ENCODE measurements at places on chromosomes 12 and 14. TPM values are rescaled to one million over a fixed set of nuclear protein-coding genes. Genes with fewer than 3 reads are reported as not detected.

- H3K36me3 ChIP-seq = peaks cover 7% of the 10 kb centered on the region
- no peak overlapping the region for H3K4me3 ChIP-seq
- no peak overlapping the region for H3K27ac ChIP-seq
- DNase-seq = no peak
- H3K4me1 ChIP-seq = peaks cover 4% of the 10 kb centered on the region
- no peaks in the 10 kb centered on the region for H3K27me3 ChIP-seq
These were observed 224.5 kb downstream of the BCL11B start for GRCh38 chr14:99047441-99048031.

- no peak overlapping the region for H3K4me3 ChIP-seq
- no peaks in the 10 kb centered on the region for H3K27me3 ChIP-seq
- DNase-seq = no peak
- H3K27ac ChIP-seq = no peak overlapping the region
- H3K4me1 ChIP-seq = peaks cover 12% of the 10 kb centered on the region
- no peaks in the 10 kb centered on the region for H3K36me3 ChIP-seq
These were observed 109.5 kb downstream of the DIP2B start for GRCh38 chr12:50614167-50614759.

DNA sequence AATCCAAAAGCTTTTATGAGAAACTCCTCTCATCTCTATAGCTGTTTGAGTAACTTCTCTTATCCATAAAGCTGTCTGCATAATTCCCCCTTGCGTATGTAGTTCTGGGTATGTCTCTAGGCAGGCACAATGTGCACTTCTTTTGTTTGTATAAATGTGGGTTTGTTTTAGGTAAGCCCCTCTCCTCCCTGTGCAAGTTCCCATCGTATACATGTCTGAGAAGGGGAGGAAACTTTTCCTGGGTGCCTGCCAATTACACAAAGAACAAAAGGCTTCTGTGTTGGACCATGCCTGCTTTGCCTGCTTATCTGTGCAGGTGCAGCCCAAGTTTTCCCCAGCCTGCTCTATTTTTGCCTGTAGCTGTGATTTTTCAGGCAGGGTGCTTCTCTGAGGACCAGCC is 96.7 kb downstream of the CCER1 start:
- no peak for DNase-seq
- peaks cover 17% of the 10 kb centered on the region for H3K4me1 ChIP-seq
- no peak overlapping the region for H3K4me3 ChIP-seq
- H3K27ac ChIP-seq = peak overlapping the region; percentile 55
- no peaks in the 10 kb centered on the region for H3K27me3 ChIP-seq

EIF2S3B gene
- 0.80 TPM for total RNA-seq

DNA sequence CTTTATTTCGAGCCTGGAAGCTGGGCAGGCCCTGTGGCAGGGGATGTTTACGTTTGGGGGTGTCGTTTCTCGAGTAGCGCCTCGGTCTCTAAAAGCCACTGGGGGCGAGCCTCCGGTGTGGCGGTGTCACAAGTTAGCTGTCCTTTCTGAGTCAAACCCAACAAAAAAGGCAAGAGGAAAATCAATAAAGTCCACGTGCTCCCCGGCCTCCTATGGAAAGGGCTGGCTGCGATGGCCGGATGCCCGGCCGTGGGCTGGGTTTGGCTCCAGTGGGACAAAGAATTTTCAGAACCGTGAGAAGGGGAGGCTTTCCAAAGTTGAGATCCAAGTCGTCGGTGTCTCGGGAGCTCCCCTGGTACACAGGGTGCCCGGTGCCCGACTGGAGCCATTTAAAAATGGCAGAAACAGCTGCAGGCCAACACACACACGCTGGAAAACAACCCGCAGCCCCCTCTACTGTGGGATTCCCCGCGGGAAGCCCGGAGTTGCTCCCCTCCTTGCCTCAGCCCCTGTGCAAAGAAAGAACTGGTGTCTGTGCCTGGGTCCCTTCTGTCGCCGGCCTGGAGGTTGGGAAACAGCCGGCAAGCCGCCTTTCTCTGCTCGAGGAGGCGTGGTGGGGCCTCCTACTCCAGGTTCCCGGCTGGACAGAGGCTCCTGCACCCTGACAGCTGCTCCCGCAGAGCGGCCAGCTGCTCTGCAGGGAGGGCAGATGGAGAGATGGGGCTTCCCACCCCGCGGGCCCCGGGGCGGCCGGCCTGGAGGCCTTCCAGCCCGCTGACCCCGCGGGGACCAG is 1.9 kb downstream of the BCL7A start:
- peak overlapping the region; percentile 91 for H3K4me3 ChIP-seq
- peak overlapping the region; percentile 91 for H3K27ac ChIP-seq
- peaks cover 7% of the 10 kb centered on the region for H3K27me3 ChIP-seq
- DNase-seq = no peak
- peaks cover 18% of the 10 kb centered on the region for H3K4me1 ChIP-seq

GRCh38 chr14:20116748-20117147 is 6.2 kb downstream of the OR4K17 start:
- H3K4me1 ChIP-seq = no peaks in the 10 kb centered on the region
- H3K4me3 ChIP-seq = no peak overlapping the region
- no peak overlapping the region for H3K27ac ChIP-seq
- H3K36me3 ChIP-seq = no peaks in the 10 kb centered on the region
- no peak for DNase-seq

DNA sequence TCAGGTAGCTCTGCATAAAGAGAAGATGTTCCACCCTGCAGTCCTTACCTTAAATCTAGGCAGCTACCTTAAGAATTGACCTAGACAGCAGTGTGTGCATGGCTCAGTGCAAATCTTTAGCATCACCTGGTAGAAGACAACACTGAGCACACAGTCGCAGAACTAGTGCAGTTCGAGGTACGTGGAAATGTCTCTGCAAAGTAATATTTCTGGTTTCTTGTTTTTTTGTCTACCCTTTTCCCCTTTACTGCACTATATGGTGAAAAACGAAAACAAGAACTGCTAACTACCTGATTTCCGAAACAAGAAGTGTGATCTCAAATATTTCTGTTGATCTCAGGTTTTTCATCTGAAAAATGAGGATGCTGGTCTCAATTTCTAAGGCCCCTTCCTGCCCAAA is 82.5 kb downstream of the ETV6 start:
- DNase-seq = no peak
- H3K4me1 ChIP-seq = peaks cover 10% of the 10 kb centered on the region
- H3K4me3 ChIP-seq = no peak overlapping the region
- peak overlapping the region; percentile 95 for H3K27ac ChIP-seq
- H3K36me3 ChIP-seq = peaks cover 37% of the 10 kb centered on the region
- H3K27me3 ChIP-seq = no peaks in the 10 kb centered on the region

- H3K4me3 ChIP-seq = no peak overlapping the region
- peaks cover 20% of the 10 kb centered on the region for H3K27me3 ChIP-seq
- DNase-seq = no peak
- H3K27ac ChIP-seq = no peak overlapping the region
- no peaks in the 10 kb centered on the region for H3K36me3 ChIP-seq
These were observed 5.0 kb upstream of the NUBPL start for GRCh38 chr14:31556191-31556590.

DNA sequence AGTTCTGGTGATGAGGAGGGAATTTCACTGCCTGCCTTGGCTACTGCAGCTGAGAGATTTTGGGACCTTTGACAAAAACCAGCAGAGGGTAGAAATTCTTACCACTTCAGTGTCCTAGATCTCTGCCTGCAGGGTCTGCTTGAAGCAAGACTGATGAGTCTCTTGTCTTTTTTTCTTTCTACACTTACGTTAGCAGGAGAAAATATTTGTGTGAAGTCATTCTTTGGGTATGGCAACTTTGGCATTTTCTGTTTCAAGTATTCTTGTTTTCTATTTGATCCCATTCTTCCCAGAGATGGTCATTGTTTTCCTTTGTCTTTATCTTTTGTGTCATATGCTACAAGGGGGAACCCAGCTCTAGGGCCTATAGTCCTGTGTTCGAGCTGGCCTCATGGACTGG is 65.6 kb upstream of the FERMT2 start:
- no peak overlapping the region for H3K4me3 ChIP-seq
- no peak overlapping the region for H3K27ac ChIP-seq
- no peaks in the 10 kb centered on the region for H3K4me1 ChIP-seq
- no peaks in the 10 kb centered on the region for H3K36me3 ChIP-seq

SYNE3 gene
- total RNA-seq = 0.65 TPM

GPR84 gene
- not detected for total RNA-seq

AQP5 gene
- total RNA-seq = 0.97 TPM

DNA sequence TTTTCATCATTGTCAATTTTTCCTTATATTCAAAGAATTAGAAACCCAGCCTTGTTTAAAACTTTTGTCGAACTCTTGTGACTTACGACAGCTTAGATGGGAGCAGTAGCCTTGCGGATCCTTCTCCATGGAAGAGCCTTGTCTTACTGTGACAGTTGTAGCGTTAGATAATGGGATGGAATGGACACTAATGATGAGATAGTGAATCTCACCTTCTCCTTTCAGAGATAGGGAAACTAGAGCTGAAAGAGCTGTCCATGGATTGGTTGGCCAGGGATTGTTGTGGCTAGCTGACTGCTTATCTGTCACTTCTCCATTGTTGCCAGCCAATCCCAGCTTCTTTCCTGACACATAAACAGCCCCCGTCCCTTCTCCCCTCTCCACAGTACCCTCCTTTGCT is 59.4 kb downstream of the BHLHE41 start:
- DNase-seq = no peak
- H3K4me3 ChIP-seq = no peak overlapping the region
- no peaks in the 10 kb centered on the region for H3K27me3 ChIP-seq
- H3K36me3 ChIP-seq = peaks cover 35% of the 10 kb centered on the region
- no peak overlapping the region for H3K27ac ChIP-seq

- H3K27me3 ChIP-seq = peaks cover 4% of the 10 kb centered on the region
- DNase-seq = no peak
- no peaks in the 10 kb centered on the region for H3K36me3 ChIP-seq
- H3K4me1 ChIP-seq = peaks cover 12% of the 10 kb centered on the region
These were observed 53.5 kb downstream of the RAB35 start for GRCh38 chr12:120062976-120063579.

DHRS4L2 gene
- 18.0 TPM for total RNA-seq

- no peaks in the 10 kb centered on the region for H3K4me1 ChIP-seq
- no peak overlapping the region for H3K4me3 ChIP-seq
- no peak for DNase-seq
These were observed 155.7 kb downstream of the GALC start for GRCh38 chr14:87837296-87837695.

GRCh38 chr14:89267163-89267562 is 149.9 kb downstream of the FOXN3 start:
- peak overlapping the region; percentile 12 for H3K27ac ChIP-seq
- H3K36me3 ChIP-seq = peaks cover 12% of the 10 kb centered on the region
- no peak for DNase-seq

RNASE7 gene
- not detected for total RNA-seq

- H3K36me3 ChIP-seq = peaks cover 12% of the 10 kb centered on the region
- no peak for DNase-seq
- no peak overlapping the region for H3K4me3 ChIP-seq
- no peak overlapping the region for H3K27ac ChIP-seq
- H3K4me1 ChIP-seq = peaks cover 26% of the 10 kb centered on the region
These were observed 179.0 kb downstream of the FOXN3 start for GRCh38 chr14:89237921-89238529.

- no peak for DNase-seq
- no peaks in the 10 kb centered on the region for H3K36me3 ChIP-seq
These were observed 826.6 kb upstream of the MGAT4C start for GRCh38 chr12:87082756-87083155.

- peak overlapping the region; percentile 64 for H3K27ac ChIP-seq
- peaks cover 4% of the 10 kb centered on the region for H3K4me1 ChIP-seq
- DNase-seq = no peak
- no peaks in the 10 kb centered on the region for H3K27me3 ChIP-seq
- peak overlapping the region; percentile 48 for H3K4me3 ChIP-seq
- H3K36me3 ChIP-seq = peaks cover 4% of the 10 kb centered on the region
These were observed 15.4 kb upstream of the YY1 start for GRCh38 chr14:100223332-100224201.

DNA sequence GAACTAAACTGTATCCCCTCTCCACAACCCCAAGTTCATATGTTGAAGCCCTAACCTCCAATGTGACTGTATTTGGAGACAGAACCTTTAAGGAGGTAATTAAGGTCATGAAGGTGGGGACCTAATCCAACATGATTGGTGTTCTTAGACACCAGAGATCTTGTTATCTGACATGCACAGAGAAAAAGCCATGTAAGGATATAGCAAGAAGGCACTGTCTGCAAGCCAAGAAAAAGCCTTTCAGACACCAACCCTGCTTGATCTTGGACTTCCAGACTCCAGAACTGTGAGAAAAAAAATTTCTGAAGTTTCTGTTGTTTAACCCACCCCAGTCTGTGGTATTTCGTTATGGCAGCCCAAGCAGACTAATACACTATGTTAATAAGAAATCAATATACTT is 62.2 kb upstream of the CFL2 start:
- no peaks in the 10 kb centered on the region for H3K4me1 ChIP-seq
- H3K27ac ChIP-seq = no peak overlapping the region
- no peak for DNase-seq
- no peak overlapping the region for H3K4me3 ChIP-seq
- H3K27me3 ChIP-seq = no peaks in the 10 kb centered on the region
- peaks cover 35% of the 10 kb centered on the region for H3K36me3 ChIP-seq

ABCD2 gene
- total RNA-seq = 0.12 TPM

DNA sequence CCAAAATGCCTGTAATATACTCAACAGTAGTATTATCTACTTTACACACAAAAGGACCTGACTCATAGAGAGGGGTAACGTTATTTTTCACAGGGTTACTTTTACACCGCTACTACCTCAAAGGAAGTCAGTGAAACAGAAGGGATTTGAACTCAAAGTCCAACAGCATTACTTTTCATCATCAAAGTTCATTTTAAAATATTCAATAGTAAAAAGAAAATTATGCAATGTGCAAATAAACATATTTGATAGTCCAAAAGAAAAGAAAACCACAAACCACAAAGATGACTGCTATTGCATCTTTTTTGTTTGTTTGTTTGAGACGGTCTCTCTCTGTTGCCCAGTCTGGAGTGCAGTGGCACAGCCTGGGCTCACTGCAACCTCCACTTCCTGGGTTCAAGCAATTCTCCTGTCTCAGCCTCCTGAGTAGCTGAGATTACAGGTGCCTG is 15.5 kb downstream of the KIF21A start:
- H3K27ac ChIP-seq = no peak overlapping the region
- H3K4me3 ChIP-seq = no peak overlapping the region
- no peaks in the 10 kb centered on the region for H3K27me3 ChIP-seq
- no peak for DNase-seq

BCL11B gene
- total RNA-seq = 11.4 TPM

SERPINA3 gene
- total RNA-seq = 7.1 TPM
